ENCODE measurements at places on chromosomes 3 and 15. TPM values are rescaled to one million over a fixed set of nuclear protein-coding genes. Genes with fewer than 3 reads are reported as not detected.

GRCh38 chr15:68149059-68149458 is 56.1 kb downstream of the CALML4 start:
- DNase-seq = peak; percentile 15

GRCh38 chr15:40329804-40330203 is 6.3 kb downstream of the INAFM2 start:
- DNase-seq = no peak

DNA sequence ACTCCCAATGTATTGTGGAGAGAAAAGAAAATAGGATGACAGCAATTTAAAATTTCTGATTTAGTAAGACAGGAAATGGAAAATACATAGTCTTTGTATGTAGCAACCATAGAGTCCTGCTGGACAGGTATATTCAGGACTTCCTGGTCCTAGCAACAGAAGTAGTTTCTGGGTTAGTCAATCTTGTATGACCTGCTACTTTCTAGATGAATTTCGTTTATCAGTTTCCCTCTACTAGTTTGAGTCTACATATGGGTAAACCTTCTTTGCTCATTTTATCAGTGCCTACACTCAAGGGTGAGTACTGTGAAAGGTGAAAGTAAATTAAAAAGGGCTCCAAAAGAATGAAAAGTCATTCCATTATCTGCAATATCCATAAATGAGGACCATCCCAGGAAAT is 309.8 kb downstream of the UNC13C start:
- DNase-seq = no peak

- no peak for DNase-seq
These were observed 25.0 kb upstream of the BCL6 start for GRCh38 chr3:187770224-187770623.

- peak; percentile 43 for DNase-seq
These were observed 226.8 kb downstream of the PLCL2 start for GRCh38 chr3:17111586-17111985.

- DNase-seq = no peak
These were observed 74.8 kb upstream of the POMGNT2 start for GRCh38 chr3:43180694-43181093.

DNA sequence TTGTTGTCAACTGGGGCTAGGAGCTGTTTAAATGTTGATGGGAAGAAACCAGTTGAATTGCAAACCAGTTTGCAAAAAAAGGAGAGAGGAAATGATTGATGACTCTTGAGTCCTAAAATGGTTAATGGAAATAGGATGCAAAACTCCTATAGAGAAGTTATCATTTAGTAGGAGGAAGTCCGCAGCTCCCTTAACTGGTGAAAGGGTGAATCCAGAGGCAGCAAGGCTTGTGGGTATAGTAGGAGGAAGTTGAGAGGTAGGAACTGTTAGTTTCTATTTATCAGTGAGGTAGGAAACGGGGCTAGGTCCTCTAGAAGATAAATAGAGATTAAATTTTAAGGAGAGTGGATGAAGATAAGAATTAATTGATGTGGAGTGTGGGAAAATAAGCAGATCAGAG is 15.4 kb downstream of the IREB2 start:
- DNase-seq = no peak

Gene OXNAD1
- 22.2 TPM for total RNA-seq

Gene LIPC
- not detected for total RNA-seq

Gene AP3B2
- 7.7 TPM for total RNA-seq
